Activated T-cell treated with anti-CD3 and anti-CD28 coated beads, Interleukin-2, amount 50 U/mL, for 1 hour (primary cell): ENCODE measurements at places on chromosomes 12 and 14.
A peak's percentile ranks its signal among the peaks of the same experiment; 100 is the strongest.

DNA sequence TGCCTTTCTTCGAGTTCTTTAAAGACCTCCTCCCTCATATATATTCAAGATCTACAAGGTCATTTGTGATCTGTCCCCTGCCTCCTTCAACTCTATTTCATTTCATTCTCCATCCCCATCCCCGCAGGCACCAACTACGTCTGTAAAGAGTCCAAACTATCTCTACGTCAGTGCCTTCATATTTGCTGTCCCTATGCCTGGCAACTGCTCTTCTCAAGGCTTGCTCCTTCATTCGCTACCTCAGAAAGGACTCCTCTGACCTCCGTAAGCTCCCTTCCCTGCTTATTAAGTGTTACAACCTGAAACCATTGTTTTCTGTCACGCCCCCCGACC is 650 bp downstream of the LLPH start:
- DNase-seq: no peak

DNA sequence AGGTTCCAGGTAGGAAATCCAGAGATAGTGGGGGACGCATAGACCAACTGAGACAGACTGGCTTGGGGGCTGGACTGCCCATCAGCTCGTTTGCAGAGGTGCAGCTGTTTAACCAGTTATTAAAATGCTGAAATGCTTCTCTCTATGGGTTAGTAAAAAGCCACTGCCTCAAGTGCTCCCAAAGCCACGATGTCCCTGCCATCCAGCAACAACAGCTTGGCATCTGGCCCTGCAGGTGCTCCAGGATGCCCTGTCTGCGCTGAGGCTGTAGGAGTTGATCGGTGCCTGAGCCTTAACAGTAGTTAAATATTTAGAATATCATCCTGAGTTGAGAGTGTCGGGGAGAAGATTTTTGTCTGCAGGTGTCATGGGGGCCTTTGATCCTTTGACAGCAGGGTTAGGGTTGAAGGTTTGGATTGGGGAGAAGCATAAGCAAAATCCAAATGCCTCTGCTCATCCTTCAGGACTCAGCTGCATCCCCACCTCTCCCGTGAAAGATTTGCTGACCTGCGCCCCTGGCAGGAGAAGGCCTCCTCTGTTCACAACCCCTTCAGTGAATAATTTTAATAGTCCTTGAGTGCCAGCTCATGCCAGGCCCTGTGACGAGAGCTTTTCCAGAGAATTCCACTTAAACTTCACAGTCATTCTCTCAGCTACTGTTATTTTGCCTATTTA is 127.3 kb upstream of the PWP1 start:
- no peak for DNase-seq

- no peak for DNase-seq
Measured at GRCh38 chr12:47698631-47699030, 7.2 kb downstream of the RPAP3 start.

DNA sequence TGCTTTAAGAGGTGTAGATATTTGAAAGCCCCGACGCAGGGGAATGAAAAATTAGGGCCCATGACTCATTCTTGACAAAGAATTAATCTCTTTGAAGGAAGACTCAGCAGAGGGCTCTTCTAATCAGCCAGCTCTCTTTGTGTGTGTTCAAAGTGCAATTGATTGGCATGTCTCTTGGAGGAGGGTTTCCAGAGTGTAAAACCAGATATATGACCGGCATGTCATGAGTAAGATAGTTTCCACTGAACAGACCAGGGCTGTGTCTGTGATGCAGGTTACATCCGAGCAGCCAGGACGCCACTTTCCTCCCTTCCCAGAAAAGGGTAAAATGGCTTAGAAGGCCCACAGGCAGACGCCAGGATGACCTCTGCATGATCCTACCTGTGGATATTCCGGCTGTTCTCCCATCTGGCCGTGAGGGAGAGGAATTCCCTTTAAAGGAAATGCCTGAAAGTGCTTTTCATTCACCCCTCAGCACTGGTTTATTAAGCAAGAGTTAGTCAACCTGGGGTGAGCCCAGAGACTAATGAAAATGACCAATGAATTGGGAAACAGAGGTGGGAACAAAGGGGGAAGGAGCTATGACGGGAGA is 7.2 kb upstream of the KRT75 start:
- DNase-seq: no peak

DNA sequence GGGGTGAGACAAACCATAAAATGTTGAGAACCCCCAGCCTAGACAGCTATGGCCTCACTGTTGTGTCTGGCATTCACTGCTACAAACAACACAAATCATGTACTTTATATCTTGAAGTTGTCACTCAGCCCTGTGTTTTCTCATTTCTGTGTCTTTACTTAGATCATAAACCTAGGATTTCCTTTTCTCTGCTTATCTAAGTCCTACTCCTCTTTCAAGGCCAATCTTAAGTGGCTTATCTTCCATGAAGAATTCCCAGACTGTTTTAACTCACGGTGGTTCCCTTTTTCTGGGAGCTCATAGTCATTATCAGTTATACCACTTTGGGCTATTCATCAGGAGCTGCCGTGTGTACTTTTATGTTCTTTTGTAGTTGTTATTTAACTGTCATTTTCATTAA is 42.1 kb downstream of the FLRT2 start:
- DNase-seq: no peak

GRCh38 chr14:92539419-92539818 is 25.8 kb downstream of the RIN3 start:
- DNase-seq: no peak

- no peak for DNase-seq
Measured at GRCh38 chr12:94225506-94225905, 77.1 kb downstream of the PLXNC1 start.

DNA sequence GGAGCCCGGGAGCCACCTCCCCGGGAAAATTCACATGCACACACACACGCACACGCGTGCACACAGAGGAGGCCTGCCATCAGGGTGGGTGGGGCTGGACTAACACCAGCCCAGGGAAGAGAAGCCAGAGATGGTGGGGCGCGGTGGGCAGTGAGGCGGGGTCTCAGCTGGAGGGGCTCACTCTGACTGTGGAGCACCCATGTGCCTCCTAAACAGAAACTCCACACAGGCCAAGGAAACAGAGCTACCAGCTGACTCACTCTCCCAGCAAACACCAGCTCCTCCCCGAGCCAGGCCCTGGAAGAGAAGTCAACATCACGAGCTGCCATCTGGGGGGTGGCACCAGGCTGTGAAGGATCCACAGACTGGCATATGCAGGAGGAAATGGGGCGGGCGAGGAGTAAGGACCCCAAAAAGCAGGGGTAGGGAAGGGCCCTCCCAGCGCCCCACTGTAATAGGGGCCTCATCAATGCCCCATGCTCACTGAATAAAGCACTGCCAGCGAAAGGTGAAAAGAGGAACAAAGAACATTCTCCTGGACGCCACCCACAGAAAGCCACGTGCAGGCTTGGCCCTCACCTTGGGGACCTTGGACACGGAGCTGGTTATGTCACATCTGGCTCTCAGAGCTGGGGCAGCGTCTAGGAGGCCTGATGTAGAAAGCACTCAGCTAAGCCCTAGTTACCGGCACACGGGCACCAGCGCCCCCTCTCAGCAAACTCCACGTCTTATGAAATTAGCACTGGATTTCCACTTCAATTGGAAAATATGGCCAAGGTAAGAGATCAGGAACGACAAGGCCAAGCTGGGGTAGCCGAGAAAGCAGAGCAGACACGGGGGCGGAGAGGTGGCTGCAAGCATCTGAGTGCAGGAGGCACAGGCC is 8.4 kb upstream of the INF2 start:
- DNase-seq: no peak

- no peak for DNase-seq
Measured at GRCh38 chr14:89198544-89199329, 218.3 kb downstream of the FOXN3 start.

DNA sequence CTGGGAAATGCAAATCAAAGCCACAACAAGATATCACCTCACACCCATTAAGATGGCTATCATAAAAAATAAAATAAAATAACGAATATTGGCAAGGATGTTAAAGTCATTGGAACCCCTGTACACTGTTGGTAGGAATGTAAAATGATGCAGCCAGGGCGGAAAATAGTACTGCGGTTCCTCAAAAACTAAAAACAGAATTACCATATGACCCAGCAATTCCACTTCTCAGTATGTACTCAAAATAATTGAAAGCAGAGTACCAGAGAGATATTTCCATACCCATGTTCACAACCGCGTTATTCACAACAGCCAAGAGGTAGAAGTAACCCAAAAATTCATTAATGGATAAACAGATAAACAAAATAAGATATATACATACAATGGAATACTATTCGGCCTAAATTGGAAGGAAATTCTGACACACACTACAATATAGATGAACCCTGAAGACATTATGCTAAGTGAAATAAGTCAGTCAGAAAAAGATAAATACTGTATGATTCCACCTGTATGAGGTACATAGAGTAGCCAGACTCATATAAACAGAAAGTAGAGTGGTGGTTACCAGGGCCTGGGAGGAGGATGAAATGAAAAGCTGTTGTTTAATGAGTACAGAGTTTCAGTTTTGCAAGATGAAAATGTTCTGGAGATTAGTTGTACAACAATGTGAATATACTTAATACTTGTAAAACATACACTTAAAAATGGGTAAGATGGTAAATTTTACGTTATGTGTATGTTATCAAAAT is 84.6 kb downstream of the TXNDC16 start:
- DNase-seq: no peak

DNA sequence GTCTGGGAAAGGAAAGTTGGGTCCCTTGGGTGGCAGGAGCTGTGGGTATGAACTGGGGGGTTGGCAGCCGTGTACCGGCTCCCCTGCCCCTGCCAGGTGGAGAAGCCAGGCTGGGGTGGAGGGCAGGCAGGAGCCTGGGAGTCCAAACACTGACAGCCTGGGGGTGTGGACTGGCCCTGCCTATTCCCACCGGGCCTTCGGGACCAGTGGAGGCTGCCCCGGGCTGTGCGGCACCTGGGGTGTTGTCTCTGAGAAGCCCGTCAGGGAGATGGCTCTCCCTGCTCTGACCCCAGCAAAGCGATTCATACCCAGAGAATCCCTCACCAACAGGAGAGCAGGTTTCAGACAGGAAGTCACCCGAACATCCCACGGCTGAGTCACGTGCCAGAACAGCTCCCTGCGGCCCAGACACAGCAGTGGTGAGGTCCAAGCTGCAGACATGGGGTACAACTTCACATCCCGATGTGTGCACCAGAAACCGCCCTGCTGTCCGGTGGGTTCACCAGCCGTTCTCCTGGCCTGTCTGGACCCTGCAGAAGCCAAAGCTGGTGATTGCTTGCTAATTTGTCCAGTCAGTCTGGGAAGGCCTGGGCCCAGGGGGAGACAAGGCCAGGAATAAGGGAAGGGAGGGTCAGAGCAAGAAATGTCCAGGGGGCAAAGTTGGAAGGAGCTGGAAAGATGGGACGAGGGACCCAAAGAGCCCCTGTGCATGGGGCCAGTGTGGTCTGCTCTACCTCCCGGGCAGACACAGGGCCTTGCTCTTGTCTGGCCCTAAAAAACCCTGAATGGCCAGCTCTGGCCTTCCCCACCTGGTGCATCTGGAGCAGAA is 2.1 kb upstream of the GPR132 start:
- DNase-seq: peak; percentile 65

DNA sequence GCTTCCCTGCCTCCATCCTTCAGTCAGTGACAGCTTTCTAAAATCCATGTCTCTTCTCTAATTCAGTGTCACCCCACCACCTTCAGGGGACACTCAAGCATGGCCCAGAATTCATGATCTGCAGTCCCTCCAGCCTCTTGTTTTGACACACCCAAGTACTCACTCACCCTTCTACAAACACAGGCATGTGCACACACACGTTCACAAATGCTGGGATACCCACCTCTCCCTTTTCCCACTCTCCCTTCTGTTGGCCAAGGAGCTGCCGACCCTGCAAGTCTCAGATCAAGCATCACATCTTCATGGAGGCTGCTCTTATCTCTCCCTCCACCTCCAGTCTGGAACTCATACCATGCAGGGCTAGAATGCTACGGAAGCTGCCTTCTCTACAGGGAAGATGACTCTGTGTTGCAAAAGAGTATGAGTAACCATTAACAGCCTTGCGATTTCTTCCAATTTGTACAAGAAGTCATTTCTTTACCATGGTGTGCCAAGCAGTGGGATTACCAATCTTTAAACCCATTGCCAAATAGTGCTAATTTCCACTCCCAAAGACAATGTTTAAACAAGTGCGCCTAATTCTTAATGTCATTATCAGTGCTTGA is 196.1 kb downstream of the BCL11B start:
- no peak for DNase-seq

DNA sequence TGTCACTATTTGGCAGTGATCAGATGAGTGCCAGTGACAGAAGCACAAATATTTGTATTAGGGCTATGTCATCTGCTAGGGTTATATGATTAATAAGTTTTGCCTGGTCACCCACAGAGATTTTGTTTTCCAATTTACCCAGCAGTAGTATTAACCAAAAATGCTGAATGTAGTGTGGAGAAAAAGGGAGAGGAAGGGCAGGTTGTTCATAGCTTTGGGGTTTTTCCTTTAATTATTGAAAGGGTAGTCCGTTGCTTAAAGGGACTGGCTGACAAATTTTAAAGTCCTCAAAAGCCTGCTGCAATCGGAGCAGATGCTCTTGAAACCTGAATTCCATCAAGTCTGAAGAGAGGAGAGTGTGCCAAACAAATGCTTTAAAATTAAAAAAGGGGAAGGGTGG is 237.9 kb upstream of the CCDC196 start:
- no peak for DNase-seq

DNA sequence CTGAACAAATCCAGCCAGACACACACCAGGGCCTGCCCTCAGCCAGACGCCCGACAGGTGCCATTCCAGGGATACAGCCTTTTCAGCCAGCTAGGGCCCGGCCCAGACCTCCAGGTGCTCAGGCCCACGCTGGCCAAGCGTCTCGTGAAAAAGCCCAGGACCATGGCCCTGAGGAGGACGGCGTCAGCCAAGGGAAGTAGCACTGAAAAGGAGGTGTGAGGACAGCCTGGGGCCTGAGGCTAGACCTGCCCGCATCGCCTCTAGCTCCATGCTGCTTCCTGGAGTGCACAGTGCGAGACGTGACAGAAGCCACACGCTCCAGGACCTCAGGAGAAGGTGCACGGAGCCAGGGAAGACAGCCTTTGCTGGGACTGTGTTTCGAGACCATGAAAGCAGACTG is 29.8 kb downstream of the GOLGA3 start:
- no peak for DNase-seq

DNA sequence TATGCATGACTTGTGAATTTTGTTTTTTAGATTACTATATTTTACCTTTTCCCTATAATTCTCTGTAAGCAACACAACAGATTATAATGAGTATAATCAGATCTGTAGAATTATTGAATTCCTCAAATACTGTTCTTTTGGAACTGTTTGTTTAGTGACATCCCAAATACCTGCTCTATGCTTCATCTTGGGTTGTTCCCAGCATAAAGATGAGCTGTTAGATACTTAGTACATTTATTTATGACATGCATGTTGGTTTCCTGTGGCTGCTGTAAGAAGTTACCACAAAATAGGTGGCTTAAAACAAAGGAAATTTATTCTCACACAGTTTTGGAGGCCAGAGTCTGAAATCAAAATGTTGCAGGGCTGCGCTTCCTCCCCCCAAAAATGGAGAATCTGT is 78.4 kb downstream of the PTPRR start:
- DNase-seq: no peak

- peak; percentile 99 for DNase-seq
Measured at GRCh38 chr14:34982421-34983147, at the start of gene SRP54. SRP54 (plus strand) TSS chr14:34982992; CDS start chr14:34996710, 13,718 bp downstream.
